ENCODE measurements at places on chromosomes 3 and 15.

GRCh38 chr3:142898346-142899213 is 9.7 kb upstream of the PCOLCE2 start:
- DNase-seq = no peak

- no peak for DNase-seq
Measured at GRCh38 chr3:100159331-100160153, 45.2 kb upstream of the FILIP1L start.

DNA sequence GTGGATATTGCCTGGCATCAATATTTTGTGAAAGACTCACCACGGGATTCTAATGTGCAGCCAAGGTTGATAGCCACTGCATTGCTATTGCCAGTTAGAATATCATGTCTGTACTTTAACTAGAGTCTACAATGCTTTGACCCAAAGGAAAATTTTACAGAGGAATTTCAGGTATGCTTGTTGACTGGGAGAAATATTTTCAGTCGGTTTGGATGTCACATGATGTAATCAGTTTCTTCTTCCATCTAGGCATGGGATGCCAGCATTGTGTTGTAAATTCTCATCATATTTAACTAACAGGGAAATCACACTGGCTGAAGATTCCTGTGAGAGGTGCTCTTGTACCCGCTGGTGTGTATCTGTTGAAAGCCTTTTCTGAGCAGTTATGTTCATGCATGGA is 508.9 kb upstream of the ADAMTS9 start:
- DNase-seq = no peak

- no peak for DNase-seq
Measured at GRCh38 chr15:49313650-49314049, 109.4 kb upstream of the FGF7 start.

DNA sequence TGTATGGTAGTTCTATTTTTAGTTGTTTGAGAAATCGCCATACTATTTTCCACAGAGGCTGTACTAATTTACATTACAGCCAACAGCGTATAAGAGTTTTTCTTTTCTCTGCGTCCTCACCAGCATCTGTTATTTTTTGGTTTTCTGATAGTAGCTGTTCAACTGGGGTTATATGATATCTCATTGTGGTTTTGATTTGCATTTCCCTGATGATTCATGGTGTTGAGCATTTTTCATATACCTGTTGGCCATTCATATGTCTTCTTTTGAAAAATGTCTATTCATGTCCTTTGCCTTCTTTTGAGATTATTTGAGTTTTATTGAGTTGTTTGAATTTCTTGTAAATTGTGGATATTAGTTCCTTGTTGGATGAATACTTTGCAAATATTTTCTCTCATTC is 114.6 kb downstream of the LRRK1 start:
- DNase-seq = no peak

Data from activated naive CD4-positive, alpha-beta T cell treated with anti-CD3 and anti-CD28 coated beads, Interleukin-2, amount 50 U/mL, for 16 hours (primary cell).